ENCODE measurements at places on chromosomes 11 and 22. TPM values are rescaled to one million over a fixed set of nuclear protein-coding genes. Genes with fewer than 3 reads are reported as not detected.

The C22orf42 gene
- total RNA-seq = not detected

The SESN3 gene
- total RNA-seq = 33.3 TPM

The FAR1 gene
- 70.1 TPM for total RNA-seq

The TMPRSS6 gene
- total RNA-seq = not detected

The DEFB131B gene
- not detected for total RNA-seq

The APOA4 gene
- total RNA-seq = not detected

The CYP2D6 gene
- total RNA-seq = 0.36 TPM

The EXT2 gene
- total RNA-seq = 194 TPM

The FEN1 gene
- total RNA-seq = 7.7 TPM

The BTG4 gene
- total RNA-seq = not detected

Data from osteoblast (primary cell).